Substantia nigra (tissue), 51 donors: ENCODE measurements at places on chromosomes 7 and 10.

GRCh38 chr10:30798646-30799185 is 169.2 kb upstream of the LYZL2 start:
- DNase-seq = no peak

GRCh38 chr10:4535521-4535920 is 290.5 kb upstream of the AKR1E2 start:
- no peak for DNase-seq

DNA sequence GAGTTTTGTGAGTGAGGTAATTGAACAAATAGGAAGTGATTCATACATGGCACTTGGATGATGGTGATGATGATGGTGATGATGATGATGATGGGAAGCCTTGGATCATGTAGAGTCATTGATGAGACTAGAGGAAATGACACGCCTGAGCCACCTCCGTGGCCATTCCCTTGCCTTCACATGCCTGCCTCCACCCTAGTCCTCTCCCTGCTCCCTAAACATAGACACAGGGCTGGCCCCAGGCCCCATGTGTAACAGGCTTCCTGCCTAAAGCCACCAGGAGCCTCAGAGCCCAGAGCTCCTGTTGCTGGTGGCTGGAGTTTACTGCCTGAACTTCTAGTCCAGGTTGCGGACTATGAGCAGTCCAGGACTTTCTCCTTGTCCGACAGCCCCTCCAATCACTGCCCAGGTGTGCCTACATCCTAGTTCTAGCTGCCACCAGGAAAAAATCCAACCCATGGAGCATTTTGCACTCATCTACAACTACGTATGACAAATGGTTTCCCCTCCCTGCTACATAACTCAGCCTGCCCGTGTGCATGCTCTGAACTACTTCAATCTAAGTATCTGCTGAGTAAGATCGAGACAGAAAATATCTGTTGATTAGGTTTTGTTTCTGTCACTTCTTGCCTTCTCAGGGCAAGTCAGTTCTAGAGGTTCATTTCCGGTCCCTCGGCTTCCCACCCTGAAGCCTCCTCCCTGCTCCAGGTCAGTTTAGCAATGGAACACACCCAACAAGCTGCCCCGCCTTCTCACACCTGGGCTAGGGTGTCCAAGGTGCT is 35.5 kb upstream of the KDM7A start:
- no peak for DNase-seq

GRCh38 chr7:158321936-158322615 is 265.5 kb downstream of the PTPRN2 start:
- DNase-seq = no peak

DNA sequence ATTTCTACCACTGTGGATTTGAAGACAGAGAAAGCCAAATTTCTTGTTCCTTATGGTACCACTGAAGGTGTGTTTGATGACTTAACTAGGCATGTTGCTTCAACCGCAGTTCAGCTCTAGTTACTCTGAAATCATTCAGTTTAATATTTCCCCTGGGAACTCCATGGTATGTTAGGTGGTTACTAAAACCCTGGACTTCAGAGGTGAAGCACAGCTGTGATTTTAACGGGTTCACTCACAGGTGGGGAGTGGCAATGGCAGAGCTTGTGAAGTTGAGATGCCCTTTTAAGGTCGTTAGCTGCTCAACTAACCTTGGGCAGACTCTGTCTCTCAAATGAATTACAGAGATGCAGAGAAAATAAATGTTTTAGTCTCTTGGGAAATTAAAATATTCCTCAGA is 163.6 kb upstream of the PHYHIPL start:
- DNase-seq = no peak

DNA sequence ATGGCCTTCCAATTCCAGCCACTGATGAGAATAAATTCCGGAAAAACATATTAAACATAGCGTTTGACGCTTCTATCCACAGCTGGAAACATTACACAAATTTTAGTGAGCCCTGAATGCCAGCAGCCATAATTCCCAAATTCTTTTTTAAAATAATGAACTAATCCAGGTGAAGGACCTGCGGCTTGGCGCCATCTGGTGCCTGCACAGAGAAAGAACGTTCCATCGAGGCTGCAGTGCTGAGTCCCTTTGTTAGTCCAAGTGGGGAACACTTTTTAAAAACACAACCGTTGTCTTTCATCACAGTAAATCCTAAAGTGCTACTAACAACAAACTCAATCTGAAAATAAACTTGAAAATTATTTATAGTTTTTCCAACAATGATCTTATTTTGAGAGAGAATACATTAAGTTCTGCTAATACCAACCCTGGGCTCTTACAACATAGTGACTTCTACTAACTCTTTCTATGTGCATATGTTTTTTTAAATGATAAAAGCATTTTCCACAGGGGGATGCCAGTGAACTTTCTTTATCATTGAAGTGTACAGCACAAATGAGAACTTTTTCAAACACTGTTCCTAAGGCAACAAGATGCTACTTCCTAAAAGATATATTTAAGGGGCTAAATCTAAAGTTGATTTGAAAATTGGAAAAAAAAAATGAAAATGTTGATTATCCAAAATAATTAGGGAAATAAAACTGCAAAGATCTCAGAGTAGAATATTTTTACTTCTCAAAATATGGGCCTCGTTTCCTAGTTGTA is 166.9 kb upstream of the RNF32 start:
- DNase-seq = peak; percentile 1

DNA sequence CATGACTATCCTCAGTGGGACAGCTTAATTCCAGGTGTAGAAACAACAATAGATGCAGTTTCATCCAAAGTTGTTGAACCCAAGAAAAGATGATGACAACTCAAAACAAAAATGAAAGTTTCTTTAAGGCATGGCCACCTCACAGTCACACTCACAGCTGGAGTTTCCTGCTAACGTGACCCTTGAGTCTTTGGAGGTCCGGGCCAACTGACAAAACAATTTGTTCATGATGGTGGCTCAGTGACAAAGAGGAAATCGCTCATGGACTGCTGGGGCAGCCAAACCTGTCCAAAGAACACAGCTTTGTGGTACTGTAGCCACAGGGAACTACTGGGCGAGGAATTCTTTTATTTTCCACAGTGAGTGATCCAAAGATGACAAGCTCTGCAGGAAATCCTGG is 96.0 kb upstream of the JCAD start:
- DNase-seq = no peak

GRCh38 chr7:140519007-140519399 is 39.7 kb upstream of the MKRN1 start:
- no peak for DNase-seq

- DNase-seq = no peak
These were observed 1.8 kb downstream of the ZMYND11 start for GRCh38 chr10:137031-137430.

DNA sequence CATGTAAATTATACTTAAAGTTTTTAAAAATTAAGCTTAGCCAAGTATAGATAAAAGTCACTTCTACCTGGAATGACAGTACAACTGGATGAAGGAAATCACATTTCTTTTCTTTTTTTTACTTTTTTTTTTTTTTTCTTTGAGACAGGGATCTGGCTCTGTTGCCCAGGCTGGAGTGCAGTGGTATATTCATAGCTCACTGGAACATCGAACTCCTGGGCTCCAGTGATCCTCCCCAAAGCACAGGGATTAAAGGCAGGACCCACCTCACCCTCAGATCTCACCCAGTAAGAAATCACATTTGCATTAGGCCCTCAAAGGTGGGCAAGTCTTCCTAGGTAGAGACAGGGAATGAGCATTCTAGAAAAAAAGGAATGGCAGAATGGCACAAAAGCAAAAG is 69.5 kb upstream of the C1GALT1 start:
- DNase-seq = no peak

DNA sequence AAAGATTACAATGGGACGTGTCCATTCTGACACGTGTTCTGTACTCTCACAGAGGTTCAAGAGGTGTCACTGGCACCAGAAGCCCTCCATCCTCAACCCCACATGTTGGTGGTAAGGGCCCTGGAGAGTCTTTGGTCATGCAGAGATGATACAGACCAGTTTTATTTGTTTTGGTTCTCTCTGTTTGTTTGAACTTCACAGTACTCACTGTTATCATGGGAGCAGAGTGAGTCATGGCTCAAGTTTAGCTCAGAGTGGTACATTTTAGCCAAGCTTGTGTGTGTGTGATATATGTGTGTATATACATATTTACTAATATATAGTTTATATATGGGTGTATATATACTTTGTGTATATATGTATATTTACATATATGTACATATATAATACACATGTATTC is 935.6 kb downstream of the GRID1 start:
- no peak for DNase-seq

GRCh38 chr10:96413151-96413787 is 54.5 kb upstream of the OPALIN start:
- no peak for DNase-seq

GRCh38 chr7:123367484-123368122 is 166.8 kb downstream of the IQUB start:
- no peak for DNase-seq

GRCh38 chr7:142481548-142481947 is 223.7 kb upstream of the PRSS58 start:
- DNase-seq = no peak

GRCh38 chr7:92988941-92989545 is 128.7 kb downstream of the SAMD9 start:
- DNase-seq = no peak

DNA sequence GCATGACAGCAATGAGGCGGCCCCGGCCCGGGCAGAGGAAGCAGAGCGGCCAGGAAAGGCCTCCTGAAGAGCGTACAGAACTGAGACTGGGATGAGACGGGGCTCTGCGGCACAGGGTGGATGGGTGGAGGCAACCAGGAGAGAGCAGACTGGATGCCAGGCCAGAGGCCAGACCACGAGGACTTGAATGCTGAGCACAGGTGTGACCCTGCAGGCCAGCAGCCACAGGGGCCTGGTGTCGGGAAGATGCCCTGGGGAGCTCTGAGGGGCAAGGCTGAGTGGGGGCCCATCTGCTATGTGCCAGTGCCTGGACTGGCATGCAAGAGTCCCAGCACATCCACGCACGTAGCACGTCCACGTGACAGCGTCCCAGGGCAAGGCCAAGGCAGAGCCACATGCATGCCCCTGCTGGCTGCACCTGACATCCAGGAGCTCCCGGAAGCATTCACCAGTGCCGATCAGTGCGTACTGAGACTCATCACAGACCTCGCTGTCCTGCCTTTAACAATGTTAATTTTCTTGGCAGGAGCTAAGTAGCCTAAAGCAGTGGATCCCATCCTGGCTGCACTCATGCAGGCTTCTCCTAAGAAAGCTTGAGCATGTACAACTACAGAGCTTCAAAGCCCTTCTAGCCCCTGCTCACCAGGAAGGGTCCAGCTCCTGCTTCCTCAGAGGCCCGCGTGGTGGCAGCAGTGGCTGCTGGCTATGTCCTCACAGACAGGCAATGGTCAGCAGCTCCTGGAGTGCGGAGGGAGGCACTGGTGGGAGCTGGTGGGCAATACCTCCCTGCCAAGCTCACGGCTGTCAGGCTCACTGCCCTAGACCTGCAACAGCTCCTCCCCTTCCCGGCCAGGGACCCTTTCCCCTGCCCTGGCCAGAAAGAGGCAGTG is 18.0 kb downstream of the GRID1 start:
- no peak for DNase-seq

- no peak for DNase-seq
These were observed 8.6 kb downstream of the TRIM56 start for GRCh38 chr7:101093906-101094305.

DNA sequence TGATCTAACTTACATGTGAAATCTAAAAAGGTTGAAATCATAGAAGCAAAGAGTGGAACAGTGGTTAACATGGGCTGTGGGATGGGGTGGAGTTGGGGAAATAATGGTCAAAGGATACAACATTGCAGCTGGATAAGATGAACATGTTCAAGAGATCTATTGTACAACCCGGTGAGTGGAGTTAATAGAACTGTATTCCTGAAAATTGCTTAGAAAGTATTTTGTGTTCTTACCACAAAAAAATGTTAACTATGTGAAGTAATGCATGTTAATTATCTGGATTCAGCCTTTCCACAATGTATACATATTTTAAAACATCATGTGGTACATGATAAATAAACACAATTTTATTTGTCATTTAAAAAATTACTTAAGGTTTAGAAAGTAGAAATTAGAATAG is 271.0 kb upstream of the LRRTM3 start:
- no peak for DNase-seq

DNA sequence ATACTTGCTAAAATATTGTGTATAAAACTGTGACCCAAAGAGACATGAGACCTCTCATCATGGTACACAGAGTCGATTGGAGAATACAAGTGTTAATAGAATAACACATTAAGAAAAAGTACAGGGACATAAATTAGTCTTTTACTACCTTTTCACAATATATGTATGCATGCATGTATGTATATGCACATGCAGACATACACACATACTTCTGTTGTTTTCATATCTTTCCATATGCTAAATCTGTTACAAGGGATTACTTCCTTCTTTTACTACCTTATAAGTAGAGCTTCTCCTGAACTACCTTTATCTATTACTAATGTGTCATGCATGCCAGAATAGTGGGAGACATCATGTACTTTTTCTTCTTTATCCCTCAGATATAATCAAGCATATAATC is 131.6 kb downstream of the GPR158 start:
- DNase-seq = no peak

GRCh38 chr10:50439187-50439586 is 184.6 kb downstream of the SGMS1 start:
- DNase-seq = no peak

DNA sequence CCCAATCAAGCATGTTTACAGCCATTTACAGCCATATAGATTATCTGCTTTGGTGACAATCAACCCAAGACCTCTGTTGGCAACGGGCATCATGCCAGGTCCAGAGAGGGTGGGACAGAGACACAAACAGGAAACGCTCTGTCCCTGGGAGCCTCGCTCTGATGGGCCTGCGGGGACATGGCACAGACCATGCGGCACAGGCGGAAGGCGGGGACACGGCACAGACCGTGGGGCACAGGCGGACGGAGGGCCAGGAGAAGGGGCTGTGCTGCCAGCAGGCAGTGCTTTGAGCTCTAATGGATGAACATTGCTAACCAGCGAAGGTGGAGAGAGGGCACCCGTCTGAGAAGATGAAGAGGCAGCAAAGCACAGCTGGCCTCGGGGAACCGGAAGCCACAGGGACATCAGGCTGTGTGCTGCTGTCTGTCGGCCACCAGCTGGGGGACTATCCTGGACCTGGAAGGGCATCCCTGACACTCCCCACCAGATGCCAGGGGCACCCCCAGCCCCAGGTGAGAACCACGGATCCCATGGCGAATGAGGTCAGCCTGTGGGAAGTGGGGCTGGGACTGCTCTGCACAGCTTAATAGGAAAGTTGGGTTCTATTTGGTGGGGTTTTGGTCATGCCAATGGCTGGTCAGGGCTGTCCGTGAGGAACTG is 61.0 kb downstream of the DIP2C start:
- peak; percentile 63 for DNase-seq

GRCh38 chr7:150668472-150668911 is 17.0 kb upstream of the GIMAP2 start:
- no peak for DNase-seq

DNA sequence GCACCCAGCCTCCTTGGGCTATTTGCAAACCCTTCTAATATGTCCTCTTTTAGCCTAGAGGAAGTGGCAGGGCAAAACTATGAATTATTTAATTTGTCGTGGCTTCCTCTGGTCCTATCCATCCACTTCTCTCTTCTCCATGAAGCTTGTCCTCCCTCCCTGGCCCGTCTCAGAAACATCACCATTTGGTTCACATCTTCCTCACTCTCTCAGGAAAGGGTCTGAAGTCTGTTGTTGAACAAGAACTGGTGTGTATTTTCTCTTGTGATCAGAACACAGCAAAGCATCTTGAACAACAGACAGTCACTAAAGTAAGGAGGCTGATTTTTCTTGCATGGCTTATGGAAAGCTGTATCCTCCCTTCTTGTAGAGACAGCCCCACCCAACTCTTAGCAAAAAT is 550.1 kb upstream of the NRP1 start:
- no peak for DNase-seq

- DNase-seq = no peak
These were observed 69.7 kb downstream of the VWA2 start for GRCh38 chr10:114308531-114309363.

GRCh38 chr10:52855546-52856325 is 83.2 kb upstream of the MBL2 start:
- no peak for DNase-seq
